ENCODE measurements at places on chromosomes 4 and X. TPM values are rescaled to one million over a fixed set of nuclear protein-coding genes. Genes with fewer than 3 reads are reported as not detected.

ELK1 gene
- 6.1 TPM for total RNA-seq

- H3K27ac ChIP-seq = no peak overlapping the region
- no peaks in the 10 kb centered on the region for H3K36me3 ChIP-seq
- DNase-seq = no peak
- H3K27me3 ChIP-seq = no peaks in the 10 kb centered on the region
- no peak overlapping the region for H3K4me3 ChIP-seq
- peaks cover 7% of the 10 kb centered on the region for H3K4me1 ChIP-seq
Observed at GRCh38 chr4:147833254-147833653, 101.4 kb downstream of the ARHGAP10 start.

GRCh38 chrX:125378205-125378604, 58.5 kb downstream of the TEX13C start:
- no peaks in the 10 kb centered on the region for H3K4me1 ChIP-seq
- peaks cover 7% of the 10 kb centered on the region for H3K27me3 ChIP-seq
- no peaks in the 10 kb centered on the region for H3K36me3 ChIP-seq
- H3K4me3 ChIP-seq = no peak overlapping the region
- H3K27ac ChIP-seq = no peak overlapping the region

DNA sequence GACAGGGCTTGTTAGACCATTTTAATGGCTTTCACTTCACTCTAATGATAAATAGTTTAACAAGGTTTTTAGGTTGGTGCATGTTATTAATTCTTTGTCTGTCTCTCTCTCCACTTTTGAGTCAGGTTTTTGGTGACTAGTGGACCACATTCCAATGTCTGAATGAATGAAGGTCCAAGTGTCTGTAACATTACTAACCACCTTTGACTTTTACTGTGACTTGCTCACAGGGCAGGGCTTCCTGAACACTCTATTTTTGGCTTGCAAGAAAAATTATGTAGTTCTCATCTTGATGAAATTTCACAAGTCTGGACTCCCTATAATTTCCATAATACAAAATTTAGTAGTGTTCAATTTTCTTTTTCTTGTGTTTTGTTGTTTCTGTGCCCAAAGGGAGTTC, 78.9 kb upstream of the BMPR1B start:
- DNase-seq = no peak
- H3K27me3 ChIP-seq = no peaks in the 10 kb centered on the region
- no peak overlapping the region for H3K27ac ChIP-seq
- no peaks in the 10 kb centered on the region for H3K36me3 ChIP-seq
- H3K4me1 ChIP-seq = no peaks in the 10 kb centered on the region
- H3K4me3 ChIP-seq = no peak overlapping the region

PGAM4 gene
- not detected for total RNA-seq

RAB39B gene
- 1.00 TPM for total RNA-seq

- no peak overlapping the region for H3K4me3 ChIP-seq
- H3K27me3 ChIP-seq = peaks cover 3% of the 10 kb centered on the region
- H3K36me3 ChIP-seq = no peaks in the 10 kb centered on the region
- H3K27ac ChIP-seq = no peak overlapping the region
- no peaks in the 10 kb centered on the region for H3K4me1 ChIP-seq
Observed at GRCh38 chrX:83819304-83819703, 41.6 kb upstream of the CYLC1 start.

All from pancreas (tissue), 10 donors.